ENCODE measurements at places on chromosomes 2 and 18. TPM values are rescaled to one million over a fixed set of nuclear protein-coding genes. Genes with fewer than 3 reads are reported as not detected.

TLX2 gene
- total RNA-seq = not detected

DNA sequence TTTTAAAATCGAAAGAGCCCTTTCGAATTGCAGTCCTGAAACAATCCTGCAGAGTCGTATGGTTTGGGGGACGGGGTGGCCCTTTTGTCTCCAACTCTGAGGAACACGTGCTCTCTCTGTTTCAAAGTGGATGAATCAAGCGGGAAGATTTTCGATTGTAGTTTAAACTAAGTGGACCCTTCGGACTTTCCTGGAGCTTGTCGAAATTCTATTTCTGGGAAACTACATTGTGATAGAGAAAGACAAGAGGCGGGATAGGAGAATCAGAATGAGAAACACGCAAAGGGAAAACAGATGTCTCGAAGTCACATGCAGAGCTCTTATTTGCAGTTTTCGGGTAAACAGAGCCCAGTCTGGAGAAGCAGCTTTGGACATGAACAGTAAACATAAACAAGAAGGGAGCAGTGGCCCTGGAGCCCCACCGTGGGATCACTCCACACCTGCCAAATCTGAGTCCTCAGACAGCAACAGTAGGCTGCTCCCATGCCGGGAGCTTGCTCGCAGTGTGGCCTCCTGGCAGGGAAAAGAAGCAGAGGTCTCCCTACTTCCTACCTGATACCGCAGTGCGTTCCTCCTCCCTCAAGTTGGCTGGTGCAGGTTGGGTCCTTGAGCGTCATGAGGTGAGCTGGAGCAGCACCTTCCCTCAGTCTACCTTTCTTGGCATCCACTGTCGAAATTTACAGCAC lies 202.4 kb downstream of the SLC4A3 start:
- no peak for DNase-seq

DNA sequence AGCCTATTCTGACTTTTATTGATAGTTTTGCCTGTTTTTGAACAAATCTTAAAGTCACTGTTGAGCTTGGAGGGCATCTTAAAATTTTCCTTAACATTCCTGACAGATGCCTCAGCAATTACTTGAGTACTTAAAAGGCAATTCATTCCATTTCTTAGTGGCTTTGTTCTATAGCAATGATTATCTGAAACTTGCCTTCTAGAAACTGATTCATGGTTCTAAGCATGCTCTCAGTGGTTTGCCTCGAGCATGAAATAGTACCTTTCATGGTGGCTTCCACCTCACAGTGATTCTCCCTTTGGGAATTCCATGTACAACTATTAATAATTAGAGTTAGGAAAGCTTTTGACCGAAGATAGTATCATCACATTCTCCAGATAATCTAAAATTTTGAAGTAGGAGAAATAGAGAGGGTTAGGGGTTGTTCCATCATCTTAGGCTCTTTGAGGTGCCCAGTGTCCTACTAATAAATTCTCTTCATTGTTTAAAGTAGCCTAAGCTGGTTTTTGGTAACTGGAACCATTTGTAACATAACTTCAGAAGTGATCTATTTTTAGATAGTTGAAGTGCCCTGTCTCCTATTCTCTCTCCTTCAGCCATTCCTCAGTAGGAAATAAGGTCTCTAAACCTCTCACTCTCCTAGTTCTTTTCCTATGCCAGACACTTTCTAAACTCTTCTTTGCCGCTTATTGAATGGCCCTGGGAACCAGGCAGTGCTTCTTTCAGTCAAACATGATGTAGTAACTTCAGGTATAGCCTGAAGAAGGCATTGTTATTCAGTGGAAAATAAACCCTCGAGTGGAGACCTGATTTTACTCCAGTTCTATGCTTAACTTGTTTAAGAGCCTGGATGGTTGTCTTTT lies 156.1 kb downstream of the HAUS1 start:
- DNase-seq = no peak

PSTPIP2 gene
- 5.7 TPM for total RNA-seq

DNA sequence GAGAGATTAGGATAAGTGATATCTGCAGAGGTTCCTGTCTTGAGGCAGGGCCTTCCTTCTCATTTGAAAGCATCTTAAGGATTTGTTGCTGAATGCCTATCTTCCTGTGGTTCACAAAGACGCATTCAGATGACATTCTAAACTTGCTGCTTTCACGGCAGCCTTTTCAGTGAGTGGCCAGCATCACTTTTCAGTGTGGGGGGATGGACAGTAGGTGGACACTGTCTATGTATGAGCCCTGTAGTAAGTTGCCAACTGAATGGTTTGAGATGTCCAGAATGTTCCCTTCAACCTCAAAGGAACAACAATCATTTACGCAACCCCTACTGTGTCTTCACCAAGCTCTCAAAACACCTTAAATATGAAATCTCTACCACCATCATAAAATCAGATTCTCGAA lies 46.6 kb downstream of the SETBP1 start:
- no peak for DNase-seq

DNA sequence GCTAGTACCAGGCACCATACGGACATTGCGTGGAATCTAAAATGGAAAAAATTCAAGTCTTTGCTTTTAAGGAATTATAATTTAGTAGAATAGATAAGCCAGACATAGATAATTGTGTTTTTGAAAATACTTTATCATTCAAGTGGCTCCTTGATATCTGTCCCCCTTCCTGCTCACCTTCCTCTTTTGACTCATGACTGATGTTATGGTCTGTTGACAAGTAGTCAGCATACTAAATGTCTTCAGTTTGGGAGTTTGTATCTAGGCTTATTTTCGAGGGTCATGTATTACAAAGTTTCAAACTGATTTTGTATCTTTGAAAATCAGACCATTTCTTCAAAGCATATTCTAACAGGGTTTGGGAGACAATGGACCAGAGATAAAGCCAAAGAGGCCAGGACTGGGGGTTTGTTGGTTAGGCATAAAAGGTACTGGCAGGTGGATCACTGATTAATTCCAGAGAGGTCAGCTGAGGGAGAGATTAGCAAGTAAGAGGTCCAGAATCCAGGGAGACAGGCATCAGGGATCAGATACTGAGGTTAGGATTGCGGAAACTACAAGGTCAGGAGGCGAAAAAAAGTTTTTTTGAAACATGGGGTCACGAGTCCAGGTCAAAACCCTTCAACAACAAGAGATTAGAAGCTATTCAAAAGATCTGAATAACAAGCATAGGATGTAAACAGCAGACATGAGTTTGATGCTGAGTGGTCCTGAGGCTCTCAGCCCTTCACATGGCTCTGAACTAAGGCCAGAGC lies 31.5 kb upstream of the KLHL14 start:
- no peak for DNase-seq

ZNF236 gene
- 14.2 TPM for total RNA-seq

GRCh38 chr2:235545339-235546150 lies 51.7 kb downstream of the AGAP1 start:
- DNase-seq = peak; percentile 55

DNA sequence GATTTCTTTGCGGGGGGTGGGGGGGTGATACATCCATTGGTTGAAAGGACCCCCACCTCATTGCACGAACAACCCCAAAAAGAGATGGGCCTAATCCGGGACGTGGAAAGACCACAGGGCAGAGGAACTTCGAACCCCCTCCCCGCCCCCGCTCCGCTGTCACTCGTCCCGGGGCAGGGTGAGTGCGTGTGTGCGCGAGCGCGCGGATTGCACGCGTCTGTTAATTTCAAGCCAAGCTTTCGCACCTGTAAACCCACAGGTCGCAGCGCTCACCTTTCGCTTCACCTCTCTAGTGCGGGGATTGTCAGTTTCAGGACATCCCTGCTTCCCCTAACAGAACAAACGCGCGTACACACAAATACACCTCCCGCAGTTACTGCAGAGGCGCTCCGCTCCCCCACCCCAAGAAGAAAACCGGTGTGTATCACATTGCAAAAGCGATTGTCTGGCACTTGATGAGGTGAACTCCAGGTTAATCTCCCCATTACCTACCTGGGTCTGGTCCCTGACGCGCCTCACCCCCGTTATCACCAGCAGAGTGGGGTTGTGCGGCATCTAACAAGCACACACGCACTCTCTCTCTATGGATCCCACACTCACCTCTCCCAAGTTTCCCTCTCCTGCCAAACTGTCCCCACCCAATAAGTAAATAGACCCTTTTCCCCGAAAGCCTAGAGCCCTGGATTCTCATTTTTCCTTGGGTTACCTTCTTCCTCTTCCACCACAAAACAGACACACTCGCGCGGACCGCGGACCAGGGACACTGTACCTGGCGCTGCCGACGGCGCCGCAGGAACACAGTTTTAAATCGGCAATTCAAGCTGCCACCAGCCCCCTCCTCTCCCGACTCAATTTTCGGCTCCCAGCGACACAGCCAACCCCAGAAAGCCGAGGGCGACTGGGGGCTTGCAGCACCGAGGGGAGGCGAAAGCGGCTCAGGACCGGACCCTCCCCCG lies 1.0 kb downstream of the CYP26B1 start:
- peak; percentile 76 for DNase-seq

- DNase-seq = no peak
Observed at GRCh38 chr2:43241558-43241957, 15.2 kb upstream of the ZFP36L2 start.

Data from posterior vena cava (tissue), 2 donors.